Fibroblast of skin of scalp (primary cell): ENCODE measurements at places on chromosomes 5 and 9.

DNA sequence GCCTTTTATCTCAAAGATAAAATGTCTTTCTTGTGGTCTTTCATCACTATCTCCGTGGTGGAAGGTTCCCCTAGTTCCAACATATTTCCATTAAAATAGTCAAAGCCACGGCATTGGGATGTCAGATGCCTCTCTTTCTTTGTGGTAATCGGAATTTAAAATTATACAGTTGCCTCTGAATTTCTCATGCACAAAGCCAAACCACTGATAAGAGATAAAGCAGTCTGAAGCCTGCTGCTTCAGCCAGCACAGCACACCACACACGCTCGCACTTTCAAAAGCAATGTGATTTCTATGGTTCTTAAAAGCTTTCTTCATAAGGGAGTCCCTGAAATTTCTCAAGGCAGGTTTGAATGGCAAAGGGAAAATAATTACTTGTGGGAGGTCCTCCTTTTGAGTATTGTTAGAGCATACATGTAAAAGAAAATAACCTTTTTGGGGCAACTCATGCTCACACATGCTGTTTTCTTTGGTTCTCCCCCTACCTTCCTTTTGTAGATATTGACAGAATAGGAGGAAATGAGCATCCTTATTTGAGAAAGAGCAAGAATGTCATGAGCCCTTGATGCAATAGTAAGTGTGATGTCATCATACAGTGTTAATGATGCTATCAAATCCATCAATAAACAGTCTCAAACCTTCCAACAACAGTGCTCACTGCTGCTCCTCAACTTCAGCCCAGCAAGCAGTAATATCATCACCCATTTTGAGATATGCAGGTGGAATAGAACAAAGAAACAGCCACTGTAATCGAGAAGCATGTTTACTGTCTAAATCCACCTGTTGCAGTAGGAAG, 85.7 kb upstream of the PPP1R2B start:
- peak; percentile 20 for DNase-seq

DNA sequence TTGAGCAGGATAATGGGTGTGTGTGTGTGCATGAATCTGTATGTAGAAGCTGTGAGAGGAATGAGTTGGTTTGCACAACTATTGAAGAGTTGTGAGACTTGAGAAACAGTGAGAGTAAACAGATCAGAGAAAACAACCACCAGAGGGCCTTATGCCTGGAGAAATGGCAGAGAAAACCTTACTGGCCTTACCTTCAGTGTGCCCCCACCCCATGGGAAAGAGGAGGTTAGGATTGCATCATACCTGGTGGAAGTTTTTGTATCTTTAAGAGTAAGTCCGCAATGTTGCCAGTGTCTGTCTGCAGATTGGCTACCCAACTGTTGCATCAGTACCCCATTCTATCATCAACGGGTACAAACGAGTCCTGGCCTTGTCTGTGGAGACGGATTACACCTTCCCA, 1909.4 kb upstream of the WWC1 start:
- no peak for DNase-seq

DNA sequence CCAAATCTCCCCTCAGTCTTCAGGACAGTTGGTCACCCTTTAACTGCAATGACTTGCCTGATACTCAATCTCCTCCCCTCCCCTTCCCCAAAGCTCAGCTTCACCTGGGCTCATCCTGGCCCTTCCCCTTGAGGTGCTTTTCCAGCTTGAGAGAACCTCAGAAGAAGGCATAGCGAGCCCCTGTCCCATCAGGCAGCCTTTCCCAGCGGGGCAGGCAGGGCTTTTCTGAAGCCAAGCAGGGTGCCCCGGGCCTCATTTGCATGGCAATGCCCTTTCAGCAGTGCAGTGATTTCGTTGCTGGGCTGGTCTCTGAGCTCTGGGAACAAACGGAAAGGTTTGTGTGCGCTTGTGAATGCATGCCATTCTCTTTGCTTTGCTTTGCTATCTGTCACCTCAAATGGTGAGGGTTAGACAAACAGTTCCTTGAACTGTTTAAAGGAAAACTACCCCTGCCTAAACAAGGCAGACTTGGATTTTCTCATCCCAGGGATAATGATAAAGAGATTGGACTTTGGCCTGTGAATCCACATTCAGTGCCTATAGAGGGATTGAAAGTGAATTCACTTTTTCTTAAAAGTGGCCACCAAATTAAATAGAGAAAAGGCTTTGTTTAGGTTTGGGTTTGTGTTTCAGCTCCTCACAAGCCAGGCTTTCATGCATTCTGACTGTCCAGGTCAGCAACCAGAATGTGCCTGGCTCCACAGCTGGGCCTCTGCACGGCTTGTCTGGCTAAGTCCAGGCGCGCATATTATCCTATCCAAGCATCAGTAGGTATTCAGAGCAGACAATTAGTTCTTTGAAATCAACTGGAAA, 165.3 kb downstream of the ZNF608 start:
- DNase-seq, result no peak

- DNase-seq, result no peak
These were observed 209.0 kb downstream of the TTLL11 start for GRCh38 chr9:121884057-121884541.

DNA sequence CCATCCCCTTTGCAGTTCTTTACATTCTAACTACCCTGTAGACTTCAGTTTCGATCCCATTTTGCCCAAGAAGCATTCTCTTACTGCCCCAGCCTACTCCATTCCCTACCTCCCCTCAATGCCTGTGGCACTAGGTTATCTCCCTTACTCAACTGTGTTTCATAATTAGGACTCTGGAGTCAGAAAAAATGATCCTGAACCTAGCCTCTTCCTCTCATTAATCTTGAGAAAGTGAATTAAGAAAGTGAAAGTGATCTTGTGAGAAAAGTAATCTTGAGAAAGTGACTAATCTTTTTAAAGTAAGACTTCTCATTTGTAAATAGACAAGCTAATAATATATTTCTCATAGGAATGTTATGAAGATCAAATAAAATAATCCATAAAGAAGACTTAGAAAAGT, 444.0 kb upstream of the TRPC7 start:
- peak; percentile 13 for DNase-seq
